Femur (tissue), 1 donor: ENCODE measurements at places on chromosomes 6 and 20.

DNA sequence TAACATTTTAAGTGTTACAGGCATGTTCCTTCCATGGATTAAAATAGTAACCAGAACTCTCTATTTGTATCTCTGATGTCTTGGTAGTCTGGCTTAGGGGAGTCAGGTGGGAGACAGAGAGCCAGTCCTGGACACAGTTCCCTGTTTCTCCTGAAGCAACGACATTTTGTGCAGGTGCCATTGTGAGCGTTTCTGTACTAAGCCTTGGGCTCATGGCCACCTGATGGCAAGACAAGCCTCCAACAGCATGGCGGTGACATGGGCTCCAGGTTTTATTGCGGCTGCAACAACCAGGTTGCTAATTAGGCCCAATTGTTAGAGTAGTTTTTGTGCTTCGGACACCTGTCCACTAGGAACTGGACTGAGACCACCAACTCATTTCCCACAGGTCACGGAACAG lies 105.3 kb downstream of the PRDM13 start:
- no peak for DNase-seq

DNA sequence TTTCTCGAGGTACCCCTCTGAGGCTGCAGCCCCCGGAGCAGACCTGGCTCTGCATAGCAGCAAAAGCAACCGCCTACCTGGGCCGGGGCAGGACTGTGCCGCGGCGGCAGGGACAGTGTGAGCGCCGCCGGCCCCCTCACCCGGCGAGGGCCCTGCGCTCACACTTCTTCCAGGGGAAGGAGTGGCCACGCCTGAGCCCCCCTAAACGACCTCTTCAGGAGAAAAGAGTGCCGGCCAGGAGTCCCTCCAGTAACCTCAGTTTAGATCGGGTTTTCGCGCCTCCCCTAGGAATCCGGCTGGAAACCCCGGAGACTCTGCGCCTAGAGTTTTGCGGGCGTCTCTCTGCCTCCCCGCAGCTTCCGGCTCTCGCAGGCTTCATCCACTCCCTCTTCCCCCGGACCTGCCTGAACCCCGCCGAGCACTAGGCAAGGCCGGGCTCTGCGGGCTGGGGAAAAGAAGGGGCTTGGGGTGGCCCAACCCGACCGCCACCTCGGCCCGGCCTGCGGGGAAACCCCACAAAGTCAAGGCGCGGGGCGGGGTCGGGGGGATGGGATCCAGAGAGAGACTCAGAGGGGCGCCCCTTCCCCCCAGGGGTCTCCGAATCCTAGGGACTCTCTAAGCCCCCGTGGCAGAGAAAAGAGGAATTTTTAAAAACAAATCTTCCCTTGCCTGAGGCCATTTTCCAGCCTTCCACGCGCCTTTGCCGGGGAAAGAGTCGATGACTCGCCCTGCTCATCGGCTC lies 558 bp downstream of the LINC00237 start:
- DNase-seq = no peak

GRCh38 chr6:50147371-50147770 lies 97.6 kb upstream of the DEFB112 start:
- no peak for DNase-seq

DNA sequence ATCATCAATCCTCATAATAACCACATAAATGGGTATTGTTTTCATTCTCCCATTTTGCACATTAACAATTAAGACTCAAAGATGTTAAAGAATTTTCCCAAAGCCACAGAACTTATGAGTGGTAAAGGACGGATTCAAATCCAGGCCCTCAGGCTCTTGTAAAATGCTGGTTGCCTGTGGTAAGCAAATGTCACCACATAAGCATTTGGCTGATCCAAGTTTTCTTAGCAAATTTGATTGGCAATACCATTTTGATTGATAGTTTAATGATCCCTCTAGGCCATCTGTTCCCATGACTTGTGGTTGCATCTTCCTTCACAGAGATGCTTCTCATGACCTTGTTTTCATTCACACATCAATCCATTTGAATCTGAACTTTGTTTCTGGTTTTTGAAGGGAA lies 252.0 kb upstream of the RIN2 start:
- DNase-seq = no peak

DNA sequence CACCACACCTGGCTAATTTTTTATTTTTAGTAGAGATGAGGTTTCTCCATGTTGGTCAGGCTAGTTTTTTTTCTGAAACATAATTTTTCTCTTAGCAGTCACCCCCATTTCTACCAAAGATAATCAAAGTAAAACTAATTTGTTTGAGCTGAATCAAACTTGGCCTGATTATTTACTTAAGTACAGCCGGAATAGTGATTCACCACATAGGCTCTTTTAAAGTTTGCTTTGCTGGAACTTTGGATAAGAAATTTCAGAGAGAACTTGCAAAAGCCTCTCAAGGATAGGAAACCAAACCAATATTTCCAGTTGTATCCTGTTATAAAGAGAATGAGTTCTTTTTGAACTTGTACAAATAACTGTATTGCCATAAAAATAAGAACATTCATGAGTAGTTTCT lies 105.0 kb upstream of the SYNCRIP start:
- no peak for DNase-seq

DNA sequence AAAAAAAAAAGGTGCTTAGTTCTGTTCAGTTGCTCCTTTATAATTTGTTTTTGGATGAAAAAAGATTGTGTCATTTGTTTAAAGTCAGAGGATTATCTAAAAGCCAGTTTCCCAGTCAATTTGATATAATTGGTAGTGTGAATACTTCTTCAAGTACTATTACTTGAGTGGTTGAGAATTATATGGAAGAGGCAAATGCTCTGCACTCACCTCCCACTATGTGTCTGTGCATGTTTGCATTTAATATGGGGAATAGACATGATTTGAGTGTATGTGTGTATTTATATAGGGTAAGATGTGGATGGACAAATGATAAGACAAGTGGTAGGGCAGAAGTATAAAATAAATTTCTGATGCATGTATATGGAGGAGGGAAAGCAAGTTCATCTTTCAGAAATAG lies 15.8 kb downstream of the GJA1 start:
- no peak for DNase-seq

GRCh38 chr6:70099732-70100131 lies 203.2 kb downstream of the COL9A1 start:
- DNase-seq = no peak

- no peak for DNase-seq
Observed at GRCh38 chr6:29947077-29947980, 5.0 kb downstream of the HLA-A start.

GRCh38 chr6:93581371-93581770 lies 162.0 kb upstream of the EPHA7 start:
- no peak for DNase-seq

GRCh38 chr6:56241124-56241802 lies 6.1 kb downstream of the COL21A1 start:
- no peak for DNase-seq

DNA sequence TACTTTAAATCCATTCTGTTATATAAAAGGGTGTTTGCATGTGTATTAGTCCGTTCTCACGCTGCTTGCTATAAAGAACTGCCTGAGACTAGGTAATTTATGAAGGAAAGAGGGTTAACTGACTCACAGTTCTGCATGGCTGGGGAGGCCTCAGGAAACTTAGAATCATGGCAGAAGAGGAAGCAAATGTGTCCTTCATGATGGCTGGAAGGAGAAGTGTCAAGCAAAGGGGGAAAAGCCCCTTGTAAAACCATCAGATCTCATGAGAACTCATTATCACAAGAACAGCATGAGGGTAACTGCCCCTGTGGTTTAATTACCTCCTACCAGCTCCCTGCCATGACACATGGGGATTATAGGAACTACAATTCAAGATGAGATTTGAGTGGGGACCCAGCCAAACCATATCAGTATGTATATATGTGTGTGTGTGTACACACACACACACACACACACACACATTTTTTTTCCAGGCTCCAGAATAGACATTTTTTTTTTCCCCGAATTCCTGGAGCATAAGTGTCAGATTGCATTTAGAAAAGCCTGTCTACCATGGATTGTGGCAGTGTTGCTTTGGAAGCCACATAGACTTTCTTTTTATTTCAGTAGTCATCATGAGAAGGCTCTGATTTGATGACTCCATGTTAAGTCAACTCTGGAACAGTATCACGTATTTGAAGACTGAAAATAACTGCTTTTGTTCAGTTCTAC lies 31.5 kb downstream of the KDM1B start:
- no peak for DNase-seq

DNA sequence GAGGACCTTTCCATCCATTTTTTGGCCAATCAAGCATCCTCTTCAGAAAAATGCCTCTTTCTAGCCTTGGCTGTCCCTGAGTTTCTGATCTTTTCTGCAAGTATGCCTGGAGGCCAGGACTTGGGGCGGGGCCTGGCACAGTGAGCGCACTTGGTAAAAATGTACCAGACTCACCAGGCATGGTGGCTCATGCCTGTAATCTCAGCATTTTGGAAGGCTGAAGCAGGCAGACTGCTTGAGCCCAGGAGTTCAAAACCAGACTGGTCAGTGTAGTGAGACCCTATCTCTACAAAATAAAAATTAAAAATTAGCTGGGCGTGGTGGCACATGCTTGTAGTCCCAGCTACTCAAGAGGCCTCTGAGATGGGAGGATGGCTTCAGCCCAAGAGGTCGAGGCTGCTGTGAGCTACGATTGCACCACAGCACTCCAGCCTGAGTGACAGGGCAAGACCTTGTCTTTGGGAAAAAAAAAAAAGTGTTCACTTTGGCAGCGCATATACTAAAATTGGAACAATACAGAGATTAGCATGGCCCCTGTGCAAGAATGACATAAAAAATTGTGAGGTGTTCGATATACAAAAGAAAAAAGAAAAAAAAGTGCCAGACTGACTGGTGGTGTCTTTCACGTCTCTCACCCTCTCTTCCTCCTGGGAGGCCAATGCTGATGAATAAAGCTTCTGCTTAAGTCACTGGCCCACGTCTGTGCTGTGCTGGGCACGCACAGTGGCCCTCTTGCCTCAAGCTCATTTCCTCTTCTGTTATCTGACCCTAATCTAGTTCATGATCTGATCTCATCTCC lies 18.1 kb upstream of the SLC9A8 start:
- DNase-seq = no peak

- DNase-seq = no peak
Observed at GRCh38 chr20:53917145-53918019, 153.0 kb downstream of the BCAS1 start.

DNA sequence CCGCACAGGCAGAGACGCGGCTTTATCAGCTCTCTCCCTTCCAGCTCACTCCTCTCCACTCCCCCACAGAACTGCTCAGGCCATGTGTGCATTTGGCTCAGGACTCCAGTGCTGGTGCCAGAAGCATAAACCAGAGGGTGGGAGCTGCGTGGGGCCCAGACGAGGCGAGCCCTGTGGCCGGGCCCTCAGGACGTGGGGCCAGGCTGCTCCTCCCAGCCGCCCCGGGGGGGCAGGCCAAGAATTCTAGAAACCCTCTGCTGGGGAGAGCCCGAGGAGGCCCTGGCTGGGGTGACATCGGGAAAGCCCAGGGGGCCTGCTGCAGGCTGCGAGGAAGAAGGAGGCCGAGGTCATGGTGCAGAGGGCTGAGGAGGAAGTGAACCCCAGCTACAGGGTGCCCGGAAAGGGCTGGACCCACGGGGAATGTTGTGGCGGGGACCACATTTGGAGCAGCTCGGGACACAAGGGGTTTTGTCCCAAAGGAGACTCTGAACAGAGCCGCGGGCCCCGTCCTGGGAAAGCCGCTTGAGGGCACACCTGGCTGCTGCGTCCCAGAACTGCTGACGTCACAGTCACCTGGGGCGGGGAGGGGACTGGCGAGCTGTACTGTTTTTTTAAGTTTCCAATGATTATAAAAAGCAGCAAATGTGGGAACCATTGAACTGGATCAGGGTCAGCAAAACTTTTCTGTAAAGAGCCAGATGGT lies 107.1 kb downstream of the BANF2 start:
- DNase-seq = peak; percentile 94

DNA sequence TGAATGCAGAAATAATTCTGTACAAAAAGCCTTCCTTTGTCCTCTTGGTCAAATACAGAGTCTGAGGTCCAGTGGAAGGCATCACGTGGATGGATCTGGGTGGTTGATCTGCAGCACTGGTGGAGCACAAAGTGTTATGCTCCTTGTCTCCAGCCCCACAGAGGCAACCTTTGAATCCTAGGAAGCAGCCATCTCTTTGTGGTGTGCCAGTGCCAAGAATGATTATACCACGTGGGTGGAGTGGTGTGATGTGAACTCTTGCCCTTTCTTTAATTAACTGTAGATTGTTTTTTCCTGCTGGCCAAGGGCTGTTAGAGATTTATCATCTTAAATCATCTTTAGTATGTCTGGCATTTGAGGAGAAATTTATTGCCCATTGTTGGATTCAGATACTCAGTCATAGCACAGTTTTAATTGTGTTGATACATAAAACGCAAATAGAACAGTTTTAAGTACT lies 31.1 kb downstream of the NCOA7 start:
- no peak for DNase-seq

GRCh38 chr6:32214126-32214525 lies 9.7 kb downstream of the NOTCH4 start:
- DNase-seq = no peak

- DNase-seq = no peak
Observed at GRCh38 chr6:42966571-42966970, 6.0 kb downstream of the GNMT start.

- no peak for DNase-seq
Observed at GRCh38 chr6:124812067-124812466, 150.2 kb upstream of the RNF217 start.

GRCh38 chr6:56798163-56798562 lies 155.5 kb upstream of the DST start:
- no peak for DNase-seq

GRCh38 chr6:28968476-28968875 lies 36.6 kb downstream of the ZNF311 start:
- DNase-seq = no peak

- no peak for DNase-seq
Observed at GRCh38 chr20:17960927-17961586, 7.5 kb downstream of the SNX5 start.

GRCh38 chr20:20229595-20229994 lies 138.3 kb upstream of the INSM1 start:
- DNase-seq = no peak

DNA sequence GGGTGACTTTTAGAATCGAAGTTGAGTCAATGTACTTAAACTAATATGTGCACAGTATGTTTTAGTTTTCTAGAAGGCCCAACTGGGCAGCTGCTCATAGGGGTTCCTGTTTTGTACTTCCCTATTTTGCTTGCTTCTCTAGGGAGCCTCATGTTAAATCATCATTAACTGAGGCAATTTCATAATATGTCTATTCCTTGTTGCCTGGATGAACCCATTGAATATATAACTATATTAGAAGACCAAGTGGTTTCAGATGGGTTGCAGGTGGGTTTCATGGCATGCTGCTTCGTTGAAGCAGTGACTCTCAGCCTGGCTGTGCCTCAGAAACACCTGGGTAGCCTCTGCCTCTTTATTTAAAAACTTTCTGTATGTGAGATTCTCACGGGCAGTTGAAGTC lies 22.2 kb downstream of the CARMIL1 start:
- no peak for DNase-seq
